ENCODE measurements at places on chromosomes 13 and 19.

GRCh38 chr13:50152224-50152623 lies 137.0 kb downstream of the KCNRG start:
- no peak for DNase-seq

DNA sequence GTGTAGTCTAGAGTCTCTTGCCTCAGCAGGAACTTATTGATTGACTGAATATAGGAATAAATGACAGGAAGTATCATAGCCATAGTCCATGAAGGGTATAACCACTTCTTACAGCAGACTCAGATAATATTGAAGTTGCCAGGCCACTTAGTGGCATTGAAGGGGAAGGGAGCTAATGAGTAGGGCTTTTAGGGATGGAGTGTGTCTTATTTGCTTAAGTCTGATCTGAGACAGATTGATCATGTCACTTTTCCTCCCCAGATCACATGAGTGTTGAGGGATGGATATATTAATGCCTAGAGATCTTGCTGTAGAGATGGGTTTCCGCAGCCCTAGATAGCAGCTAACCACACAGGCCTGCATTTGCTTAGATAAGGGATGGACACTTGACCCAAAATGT lies 62.2 kb upstream of the NBEA start:
- no peak for DNase-seq

GRCh38 chr19:19490214-19490968 lies 25.0 kb downstream of the TSSK6 start:
- DNase-seq: peak; percentile 88

DNA sequence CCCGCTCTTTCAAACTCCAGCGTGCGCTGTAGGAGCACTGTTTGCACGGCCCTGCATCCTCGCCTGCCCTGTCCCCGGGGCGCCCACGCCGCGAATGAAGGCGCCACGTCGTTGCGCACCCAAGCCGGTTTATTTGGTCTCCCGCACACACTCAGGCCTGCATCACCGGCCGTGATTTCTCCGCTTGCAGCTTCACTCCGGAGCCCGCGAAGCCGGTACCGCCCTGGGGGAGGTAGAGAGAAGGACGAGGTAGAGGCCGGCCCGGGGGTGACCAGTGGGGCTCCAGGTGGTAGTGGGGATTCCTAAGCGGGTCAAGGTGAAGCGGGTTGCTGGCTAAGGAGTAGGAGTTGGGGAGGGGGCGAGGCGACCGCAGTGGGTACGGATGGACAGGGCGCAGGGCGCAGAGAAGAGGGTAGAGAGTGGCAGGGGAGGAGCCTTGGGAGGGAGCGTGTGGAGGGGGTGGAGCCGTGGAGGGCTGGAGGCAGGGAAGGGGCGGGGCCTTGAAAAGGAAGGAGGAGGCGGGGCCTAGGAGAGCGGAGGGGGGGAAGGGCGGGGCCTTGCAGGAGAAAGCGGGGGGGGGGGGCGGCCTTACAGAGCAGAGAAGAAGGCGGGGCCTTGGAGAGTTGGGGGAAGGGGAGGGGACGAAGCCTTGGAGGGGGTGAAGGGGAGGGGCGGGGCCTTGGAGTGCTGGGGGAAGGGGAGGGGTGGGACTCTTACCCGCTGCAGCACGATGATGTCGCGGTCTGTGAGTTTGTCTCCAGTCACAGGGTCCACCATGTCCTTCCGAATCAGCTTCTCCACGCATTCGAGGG lies 24.6 kb downstream of the NOSIP start:
- DNase-seq: peak; percentile 91

DNA sequence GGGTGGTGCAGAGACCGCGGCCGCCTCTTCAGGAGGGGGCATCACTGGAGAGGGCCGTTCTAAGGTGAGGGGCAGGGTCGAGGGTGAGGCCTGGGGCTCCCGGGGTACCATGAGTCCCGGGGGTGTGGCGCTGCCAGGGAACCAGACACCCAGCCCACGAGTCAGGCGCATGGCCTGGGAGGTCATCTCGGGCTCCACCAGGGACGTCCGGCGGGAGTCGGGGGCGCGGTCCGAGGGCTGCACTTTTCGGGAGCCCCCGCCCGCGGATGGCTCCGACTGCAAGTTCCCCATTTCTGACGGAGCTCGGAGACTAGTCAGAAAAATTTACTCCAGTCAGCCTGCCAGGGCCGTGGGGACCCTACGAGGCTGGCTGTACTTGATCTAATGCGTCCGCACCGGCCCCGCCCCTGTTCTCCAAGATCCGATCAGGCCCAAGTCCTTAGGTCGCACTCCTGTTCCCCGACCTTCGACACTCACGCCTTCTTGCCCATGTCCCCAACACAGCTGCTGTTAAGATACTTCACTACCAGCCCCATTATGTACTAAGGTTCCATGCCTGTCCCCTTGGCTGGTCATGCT lies 774 bp downstream of the GGN start:
- DNase-seq: no peak

GRCh38 chr19:54523403-54523802 lies 20.8 kb downstream of the LAIR2 start:
- peak; percentile 78 for DNase-seq

- DNase-seq: peak; percentile 29
Measured at GRCh38 chr19:53538378-53539109, 599 bp downstream of the ZNF331 start.

DNA sequence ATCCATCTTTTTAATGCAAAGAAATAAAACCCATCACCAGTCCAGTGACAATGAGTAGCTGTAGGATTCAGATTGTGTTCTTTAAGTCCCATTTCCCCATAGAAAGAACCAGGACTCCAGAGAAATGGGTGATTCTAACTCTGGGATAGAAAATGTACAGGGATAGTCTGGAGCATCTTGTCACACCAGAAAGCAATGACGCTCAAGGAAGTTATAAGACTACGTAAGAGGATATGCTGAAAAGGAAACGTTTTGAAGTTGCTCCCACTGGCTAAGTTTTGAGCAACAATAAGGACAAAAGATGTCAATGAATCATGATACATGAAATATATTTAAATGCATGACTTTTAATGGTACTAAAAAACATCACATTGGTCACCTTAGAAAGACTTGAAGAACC lies 360.1 kb downstream of the DLEU7 start:
- DNase-seq: no peak

DNA sequence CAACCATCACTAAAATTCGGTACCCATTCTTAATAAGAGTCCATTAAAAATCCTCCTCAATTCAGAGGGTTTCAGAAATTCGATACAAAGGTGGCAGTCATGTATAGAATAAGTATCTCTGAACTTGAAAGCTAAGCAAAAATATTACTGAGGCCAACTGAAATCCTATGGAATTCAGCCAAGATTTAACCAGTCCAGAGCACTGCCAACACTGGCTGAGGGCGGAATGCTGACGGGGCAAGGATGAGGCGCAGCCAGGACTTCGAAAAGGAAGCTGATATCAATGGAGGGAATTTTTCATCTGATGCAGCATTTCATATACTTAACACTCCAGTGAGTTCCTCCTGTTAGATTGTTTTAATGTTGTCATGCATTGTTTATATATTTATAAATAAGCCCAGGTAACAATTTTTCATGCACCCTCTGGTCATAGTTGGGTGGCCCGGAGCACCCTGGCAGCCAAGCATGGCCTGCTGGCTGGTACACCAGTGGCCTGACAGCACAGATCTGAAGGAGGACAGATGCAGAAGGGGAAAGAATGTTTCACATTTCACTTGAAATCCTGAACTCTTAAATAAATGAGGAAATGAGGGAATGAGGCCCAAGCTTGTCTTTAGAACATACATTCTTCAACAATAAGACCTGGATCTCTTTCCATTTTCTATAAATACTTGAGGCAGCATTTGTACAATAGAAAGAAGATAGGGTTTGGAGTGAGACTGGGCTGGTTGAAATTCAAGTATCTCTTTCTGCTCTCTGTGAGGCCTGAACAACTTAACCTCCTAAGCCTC lies 41.5 kb downstream of the WDFY2 start:
- no peak for DNase-seq

- no peak for DNase-seq
Measured at GRCh38 chr13:26558987-26559386, 1.5 kb downstream of the WASF3 start.

GRCh38 chr19:6465006-6465405 lies 935 bp downstream of the CRB3 start:
- DNase-seq: no peak

DNA sequence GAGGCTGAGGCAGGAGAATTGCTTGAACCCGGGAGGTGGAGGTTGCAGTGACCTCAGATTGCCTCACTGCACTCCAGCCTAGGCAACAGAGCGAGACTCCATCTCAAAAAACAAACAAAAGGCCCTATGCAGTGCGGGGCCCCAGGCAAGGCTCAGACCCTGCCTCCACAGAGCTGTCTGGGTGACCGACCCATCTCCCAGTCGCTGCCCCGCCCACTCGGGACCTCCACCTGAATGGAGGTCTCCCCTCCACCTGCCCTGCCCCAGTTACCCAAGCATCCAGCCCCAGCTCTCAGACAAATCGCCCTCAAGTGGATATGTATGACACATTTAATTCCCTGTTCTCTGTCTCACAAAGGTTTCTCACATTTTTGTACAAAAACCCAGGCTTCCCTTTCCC lies 2.2 kb upstream of the GARIN5B start:
- no peak for DNase-seq

DNA sequence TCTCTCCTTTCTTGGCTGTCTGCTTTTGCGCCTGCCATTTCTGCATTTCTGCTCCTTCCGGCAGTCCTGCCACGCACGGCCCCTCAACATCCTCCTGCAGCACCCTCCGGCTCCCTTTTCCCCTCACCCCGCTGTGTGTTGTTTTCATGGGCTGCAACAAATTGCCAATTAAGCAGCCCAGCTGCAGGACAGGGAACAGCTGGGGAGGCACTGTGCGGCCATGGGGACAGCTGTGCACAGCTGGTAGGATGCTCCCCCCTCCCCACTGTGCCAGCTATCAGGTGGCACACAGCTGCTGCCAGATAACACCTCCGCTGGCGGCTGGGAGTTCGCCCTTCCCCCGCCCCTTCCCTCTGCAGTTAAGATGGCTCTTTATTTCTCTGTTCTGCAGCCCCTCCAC lies 25.4 kb downstream of the LYL1 start:
- no peak for DNase-seq

DNA sequence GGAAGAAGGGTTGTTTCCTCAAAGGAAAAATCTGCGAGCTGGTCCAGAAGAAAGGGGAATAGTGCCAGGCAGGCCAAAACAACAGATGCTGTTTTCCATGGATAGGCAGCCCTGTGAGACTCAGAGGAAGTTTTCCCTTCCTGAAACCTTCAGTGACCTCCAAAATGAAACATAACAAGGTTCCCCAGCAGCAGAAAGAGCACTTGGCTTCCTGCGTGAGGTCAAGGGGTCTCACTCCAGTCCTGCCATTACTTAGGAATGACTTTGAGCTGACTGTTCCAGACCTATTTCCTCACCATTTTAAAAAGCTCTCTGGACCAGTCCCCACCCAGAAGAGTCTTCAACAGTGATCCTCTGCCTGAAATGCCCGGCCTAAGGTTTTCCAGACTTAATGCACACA lies 104.6 kb upstream of the IPO5 start:
- no peak for DNase-seq

DNA sequence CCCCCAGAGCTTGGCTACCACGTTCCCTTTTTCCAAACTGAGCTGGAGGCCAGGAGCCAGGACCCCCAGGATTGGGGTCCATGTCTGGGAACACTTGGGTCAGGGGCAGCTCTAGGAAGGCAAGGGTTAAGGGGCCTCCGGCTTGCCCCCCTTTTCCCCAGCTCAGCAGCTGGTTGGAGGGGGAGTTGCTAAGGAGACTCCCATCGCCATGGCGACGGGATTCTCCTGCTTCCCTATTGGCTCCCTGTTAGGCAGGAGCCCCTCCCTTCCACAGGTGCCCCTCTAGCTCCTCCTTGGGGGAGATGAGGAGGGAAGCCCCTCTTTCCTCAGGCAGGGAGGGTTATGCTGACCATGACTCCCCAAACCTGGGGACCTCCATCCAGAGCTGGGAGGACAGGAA lies 33.9 kb downstream of the PDE4A start:
- no peak for DNase-seq

DNA sequence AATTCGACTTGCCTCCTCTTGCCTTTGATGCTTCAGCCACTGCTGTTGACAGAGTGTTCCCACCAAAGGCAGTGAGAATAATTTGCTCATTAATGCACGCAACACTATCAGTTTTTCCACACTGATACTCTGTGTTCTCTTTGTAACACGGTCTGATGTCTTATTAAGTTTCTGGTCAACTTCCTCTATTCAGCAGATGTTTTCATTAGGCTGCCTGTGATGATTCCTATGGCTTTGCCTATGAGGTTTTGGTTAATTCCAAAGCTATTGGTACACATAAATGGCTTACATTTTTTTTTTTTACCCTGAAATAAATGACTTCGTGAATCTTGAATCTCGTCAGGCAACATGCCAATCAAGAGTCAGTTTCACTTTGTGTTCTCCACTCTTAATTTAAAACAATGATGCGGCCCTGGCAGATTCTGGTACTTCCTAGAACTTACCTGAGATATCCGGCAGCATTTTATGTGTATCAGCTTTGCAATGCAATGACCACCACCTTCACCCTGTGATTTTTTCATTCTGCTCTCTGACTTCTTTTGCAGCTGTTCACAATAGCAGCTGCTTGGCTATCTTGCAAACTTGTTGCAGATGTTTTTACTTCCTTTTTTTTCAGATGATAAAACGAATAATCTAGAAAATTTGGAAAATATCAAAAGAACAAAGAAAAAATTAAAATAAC lies 27.5 kb upstream of the KL start:
- no peak for DNase-seq

- no peak for DNase-seq
Measured at GRCh38 chr19:39131255-39131755, 5.7 kb downstream of the PAK4 start.

DNA sequence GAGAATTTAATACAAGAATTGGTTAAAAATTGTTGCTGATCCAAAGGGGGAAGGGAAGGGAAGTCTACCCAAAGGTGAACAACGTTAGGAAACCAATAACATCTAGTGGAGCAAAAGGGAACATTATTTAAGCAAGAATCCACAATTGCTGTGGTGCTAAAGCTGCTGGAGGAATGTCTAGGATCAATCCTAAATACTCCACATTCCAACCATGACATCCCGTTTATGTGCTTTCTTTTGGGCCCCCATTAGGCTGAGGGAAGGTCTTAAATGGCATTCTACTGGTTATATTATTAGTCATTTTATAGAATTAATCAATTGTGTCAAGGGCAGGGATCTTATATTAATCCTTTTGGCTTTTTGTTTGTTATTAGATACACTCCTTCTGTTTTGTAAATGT lies 39.9 kb upstream of the VWA8 start:
- no peak for DNase-seq

DNA sequence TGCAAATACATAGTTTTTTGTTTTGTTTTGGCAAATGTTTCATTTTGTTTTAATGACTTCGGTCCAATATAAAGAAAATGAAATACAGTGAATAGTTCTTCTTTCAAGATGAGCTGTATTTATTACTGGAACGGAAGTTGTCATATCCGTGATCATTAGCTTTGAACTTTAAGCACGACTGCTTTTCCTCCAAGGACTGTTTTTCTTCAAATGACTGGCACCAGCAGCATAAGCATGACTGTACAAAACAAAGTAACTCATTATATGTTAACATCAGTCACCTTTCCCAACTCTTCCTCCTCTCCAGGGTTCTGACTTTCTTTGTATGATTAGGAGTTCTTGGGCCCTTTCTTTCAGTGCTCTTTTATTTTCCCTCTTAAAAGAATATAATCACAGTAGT lies 20.5 kb downstream of the EDNRB start:
- DNase-seq: no peak

GRCh38 chr13:53123536-53123935 lies 94.9 kb downstream of the OLFM4 start:
- no peak for DNase-seq

- DNase-seq: no peak
Measured at GRCh38 chr19:16104722-16105121, 7.0 kb upstream of the RAB8A start.
